ENCODE measurements at places on chromosomes 2 and 18.
A peak's percentile ranks its signal among the peaks of the same experiment; 100 is the strongest.

GRCh38 chr2:151484100-151484499, 74.4 kb downstream of the RIF1 start:
- DNase-seq: no peak

DNA sequence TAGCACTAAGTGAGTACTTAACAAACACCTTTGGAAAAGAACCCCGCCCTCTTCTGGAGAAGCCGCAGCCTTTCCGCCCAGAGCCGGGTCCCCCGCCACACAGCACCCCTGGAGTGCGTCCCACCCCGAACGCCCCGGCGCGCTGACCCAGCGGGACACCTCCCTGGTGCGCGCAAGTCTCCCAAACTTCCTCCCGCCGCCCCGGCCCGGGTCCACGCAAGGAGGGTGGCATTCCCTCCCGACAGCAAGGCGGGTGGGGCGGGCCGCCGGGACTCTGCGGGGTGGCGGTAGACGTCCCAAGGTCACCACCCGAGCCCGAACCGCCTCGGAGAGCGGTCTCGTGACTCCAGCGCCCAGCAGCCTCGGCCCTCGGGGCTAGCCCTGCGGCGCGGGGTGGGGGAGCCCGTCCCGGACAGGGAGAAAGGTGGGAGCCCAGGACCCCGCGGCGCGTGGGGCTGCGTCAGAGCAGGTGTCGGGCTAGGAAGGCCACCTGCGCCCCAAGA, 598 bp downstream of the CCDC93 start:
- DNase-seq: no peak

DNA sequence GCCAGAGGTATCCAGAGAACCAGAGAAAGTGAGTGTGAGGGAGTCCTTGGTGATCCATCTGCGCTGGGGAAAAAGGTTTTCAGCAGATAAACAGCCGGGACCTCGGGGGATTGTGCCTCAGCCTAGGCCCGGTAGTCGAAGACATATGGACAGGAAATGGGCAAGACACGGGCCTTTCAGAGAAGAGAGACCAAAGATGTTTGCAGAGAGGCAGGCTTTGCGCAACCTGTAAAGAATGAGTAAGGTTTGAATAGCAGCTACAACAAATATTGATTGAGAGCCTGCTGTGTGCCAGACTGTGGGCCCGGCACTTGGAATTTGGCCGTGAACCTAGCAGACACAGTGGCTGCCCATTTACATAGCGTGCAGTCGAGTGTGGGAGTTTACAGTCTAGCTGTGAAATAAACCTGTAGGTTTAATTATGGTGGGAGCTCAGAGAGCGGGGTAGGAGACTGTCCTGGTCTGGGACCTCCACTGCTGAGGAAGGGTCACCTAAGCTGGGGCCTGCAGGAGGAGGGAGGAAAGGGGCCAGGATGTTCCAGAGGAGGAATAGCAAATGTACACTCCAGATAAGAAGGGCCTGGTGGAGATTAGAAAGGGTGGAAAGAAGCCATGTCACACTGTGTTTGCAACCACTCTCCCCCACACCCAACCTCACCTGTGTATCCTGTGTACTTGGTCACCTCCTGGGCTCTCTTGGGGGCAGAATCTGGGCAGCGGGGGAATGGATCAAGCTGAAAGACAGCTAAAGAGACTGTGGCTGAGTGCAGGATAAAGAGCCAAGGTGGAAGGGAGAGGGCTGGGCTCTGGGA, 3.0 kb downstream of the SH2D6 start:
- DNase-seq: peak; percentile 66

GRCh38 chr2:10028407-10028987, 14.9 kb upstream of the KLF11 start:
- no peak for DNase-seq

DNA sequence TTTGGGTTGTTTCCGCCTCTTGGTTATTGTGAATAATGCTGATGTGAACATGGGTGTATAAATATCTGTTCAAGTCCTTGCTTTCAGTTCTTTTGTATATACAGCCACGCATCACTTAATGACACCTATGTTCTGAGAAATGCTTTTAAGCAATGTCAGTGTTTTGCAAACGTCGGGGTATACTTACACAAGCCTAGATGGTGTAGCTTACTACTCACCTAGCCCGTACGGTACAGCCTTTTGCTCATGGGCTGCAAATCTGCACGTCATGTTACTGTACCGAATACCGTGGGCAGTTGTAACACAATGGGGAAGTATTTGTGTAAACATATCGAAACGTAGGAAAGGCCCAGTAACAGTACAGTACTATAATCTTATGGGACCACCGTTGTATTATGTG, 12.4 kb downstream of the RALB start:
- no peak for DNase-seq

GRCh38 chr2:56918790-56919189, 735.0 kb downstream of the CCDC85A start:
- no peak for DNase-seq

GRCh38 chr2:224369028-224369632, 32.8 kb downstream of the FAM124B start:
- DNase-seq: no peak

DNA sequence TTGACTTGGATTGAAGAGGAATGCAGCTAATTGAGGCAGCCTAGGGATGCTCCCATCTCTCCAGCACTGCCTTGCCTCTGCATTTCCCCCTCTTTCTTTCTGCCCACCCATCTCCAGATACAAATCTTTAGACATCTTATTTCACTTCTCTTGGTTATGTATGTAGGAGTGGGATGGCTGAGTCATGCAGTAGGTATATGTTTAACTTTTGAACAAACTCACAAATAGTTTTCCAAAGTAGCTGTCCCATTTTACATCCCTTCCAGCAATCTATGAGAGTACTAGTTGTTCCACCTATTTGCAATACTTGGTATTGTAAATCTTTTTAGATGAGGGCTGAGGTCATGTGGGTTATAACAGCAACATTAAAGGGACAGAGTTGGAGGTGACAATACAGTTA, 329.9 kb downstream of the DYSF start:
- no peak for DNase-seq

DNA sequence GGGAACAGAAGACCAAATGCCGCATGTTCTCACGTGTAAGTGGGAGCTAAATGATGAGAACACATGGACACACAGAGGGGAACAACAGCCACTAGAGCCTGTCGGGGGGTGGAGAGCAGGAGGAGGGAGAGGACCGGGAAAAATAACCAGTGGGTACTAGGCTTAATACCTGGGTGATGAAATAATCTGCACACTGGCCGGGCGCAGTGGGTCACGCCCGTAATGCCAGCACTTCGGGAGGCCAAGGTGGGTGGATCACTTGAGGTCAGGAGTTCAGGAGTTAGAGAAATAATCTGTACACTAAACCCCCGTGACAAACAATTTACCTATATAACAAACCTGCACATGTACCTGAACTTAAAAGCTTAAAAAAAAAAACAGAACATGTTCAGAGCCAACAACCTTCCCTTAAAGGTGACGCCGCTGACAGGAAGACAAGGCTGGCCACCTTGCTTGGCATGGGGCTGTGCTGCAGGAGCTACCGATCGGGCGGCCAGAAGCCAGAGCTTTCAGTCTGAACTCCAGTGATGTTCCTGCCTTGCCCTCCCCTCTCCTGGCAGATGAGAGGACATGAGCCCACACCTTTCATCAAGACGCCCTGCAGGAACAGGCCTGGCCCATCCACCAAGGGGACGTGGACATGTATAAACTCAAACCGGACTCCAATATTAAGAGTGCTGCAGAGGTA, 11.2 kb downstream of the SLC66A2 start:
- DNase-seq: no peak

DNA sequence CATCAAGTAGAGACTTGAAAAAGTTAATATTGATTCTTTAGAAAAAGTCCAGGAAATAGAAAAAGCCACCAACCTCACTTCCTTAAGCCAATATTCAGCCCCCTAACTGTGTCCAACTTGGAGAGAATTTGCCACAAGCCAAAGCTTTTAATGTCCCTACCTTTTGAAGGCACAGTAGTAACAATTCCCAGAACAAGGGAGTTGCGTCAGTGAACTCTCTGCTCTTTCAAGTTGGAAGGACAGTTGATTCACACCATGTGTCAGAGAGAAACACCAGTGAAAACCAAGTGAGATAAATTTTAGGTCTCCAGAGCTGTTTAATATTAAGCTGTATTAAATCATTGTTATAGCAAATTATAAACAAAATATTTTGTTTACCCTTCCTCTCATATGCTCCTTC, 66.1 kb downstream of the EXOC6B start:
- DNase-seq: no peak

DNA sequence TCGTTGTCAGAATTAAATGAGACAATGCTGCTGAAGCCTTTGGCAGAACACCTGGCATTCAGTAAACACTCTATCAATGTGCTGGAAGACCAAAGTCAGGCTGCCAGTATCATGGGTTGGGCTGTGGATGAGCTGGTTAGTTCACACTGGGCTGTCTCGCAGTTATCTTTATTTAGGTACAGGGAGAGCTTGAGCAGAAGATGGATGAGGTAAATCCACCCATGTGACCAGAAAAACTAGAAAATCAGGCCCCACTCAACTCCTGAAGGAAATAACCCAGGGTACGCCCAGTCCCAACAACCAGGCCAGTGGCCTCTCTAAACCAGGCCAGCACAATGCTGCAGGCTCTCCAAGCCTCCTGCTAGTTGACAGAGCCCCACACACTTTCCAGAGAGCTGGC, 330.3 kb downstream of the TNS1 start:
- no peak for DNase-seq

DNA sequence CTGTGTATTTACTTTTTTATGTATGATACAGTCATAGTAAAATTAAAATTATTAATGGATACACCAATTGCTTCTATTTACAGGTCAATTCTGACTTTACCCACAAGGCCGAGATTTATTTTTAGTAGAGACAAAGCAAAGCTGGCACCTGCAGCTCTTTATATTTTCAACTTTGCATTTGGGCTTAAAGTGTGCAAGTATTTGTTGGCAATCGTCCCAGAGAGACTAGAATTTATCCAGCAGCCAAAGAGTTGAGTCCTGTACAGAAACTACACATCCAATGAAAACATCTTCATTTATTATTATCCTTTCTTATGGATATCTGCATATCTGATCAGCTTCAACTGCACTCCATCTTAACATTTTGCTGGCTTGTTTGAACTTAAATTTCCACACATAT, 485.6 kb downstream of the SOX11 start:
- no peak for DNase-seq

GRCh38 chr2:37782155-37782673, 110.8 kb upstream of the CDC42EP3 start:
- no peak for DNase-seq

DNA sequence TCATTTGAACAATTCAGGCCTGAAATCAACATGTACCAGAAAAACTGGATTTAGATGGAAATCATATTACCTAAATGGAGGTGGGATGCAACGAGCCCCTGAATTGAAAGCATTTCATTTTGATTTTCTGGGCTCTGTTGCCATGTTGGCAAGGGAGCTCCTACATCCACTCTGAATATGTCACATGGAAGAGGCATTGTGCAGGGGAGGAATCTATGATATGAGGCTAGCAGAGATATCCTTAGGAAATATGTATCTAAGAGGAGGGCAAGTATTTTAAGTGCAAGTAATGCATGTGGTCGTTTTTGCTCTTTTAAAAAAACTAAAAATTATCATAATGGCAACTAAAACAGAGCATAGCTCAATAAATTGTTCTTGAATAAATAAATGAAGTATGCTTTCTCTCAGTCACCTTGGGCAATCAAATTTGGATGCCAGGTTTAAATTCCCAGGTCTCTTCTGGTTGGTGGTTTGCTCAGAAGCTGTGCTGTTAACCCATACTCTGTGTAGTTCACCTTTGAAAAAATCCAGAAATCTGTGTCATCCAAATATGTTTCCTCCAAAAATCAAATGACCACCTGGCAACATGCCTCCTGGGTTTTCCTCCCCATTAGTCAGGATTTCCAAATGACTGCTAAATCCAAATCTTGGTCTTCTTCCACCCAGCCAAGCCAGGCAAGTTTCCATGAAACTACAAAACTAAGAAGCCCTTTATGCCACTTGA, 6.5 kb upstream of the LGALSL start:
- no peak for DNase-seq

GRCh38 chr2:225761396-225761795, 361.9 kb downstream of the NYAP2 start:
- no peak for DNase-seq

GRCh38 chr2:11541693-11542274, 7.9 kb downstream of the GREB1 start:
- no peak for DNase-seq

DNA sequence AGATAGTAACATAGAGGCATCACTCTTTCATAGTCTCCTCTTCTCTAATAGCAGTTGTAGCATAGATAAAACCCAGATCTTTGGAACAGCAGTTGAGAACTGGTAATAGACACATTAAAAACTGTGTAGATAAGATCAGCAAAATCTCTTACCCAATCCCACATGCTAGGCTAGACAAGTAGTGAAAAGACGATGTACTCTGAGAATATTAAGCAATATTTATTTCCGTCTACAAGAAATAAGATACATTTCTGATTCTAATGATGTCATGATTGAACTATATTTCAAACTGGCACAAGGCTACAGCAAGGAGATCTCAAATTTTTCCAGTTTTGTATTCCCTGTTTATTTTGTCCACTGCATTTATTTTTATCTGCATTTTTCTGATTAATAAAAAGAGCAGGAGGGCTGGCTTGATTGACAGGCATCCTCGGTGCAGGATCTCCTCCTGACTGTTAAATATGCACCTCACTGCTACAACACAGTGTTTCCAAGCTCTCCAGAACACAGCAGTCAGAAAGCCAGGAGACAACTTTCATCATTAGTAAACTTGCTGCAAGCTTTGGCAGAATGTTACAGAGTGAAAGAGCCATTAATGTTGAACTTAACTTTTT, 73.3 kb upstream of the ATIC start:
- DNase-seq: no peak

DNA sequence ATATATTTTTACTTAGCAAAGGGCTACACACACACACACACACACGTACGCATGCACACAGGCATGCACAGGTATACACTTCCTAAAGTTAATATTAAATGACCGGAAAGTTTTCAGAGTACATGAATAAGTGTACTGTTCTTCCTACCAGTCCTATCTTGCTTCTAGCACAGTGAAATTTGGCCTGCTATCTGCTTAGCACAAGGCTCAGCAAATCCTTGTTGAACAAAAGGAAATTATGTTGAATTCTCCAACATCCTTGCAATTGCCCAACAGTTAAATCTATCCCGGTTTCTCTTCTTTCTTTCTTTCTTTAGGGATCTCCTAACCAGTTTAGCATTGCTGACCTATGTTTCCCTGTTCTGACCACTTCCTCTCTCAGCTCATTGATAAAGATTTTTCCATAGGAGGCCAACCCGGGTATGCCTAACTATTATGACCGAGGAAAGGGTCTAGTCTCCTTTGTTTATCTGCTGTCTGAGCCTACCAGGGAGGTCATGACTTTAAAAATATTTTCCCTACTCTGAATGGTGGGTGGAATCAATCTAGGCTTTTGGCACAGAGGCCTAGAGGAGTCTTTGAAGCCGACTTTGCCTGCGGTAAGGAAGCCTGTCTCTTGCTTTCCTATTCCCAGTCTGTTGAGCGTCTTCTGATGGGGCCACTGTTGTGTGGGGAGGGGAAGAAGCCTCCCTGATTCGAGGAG, 400.7 kb downstream of the HRH4 start:
- no peak for DNase-seq
